ENCODE measurements at places on chromosomes 6 and 20. TPM values are rescaled to one million over a fixed set of nuclear protein-coding genes. Genes with fewer than 3 reads are reported as not detected.

Gene CPNE5
- total RNA-seq, result 1.3 TPM

Gene C4B
- total RNA-seq, result 155 TPM

Gene RAET1E
- 0.23 TPM for total RNA-seq

Gene FUT9
- 0.49 TPM for total RNA-seq

Gene SLA2
- 2.0 TPM for total RNA-seq

Gene WFDC8
- total RNA-seq, result not detected

Gene CENPB
- total RNA-seq, result 109 TPM

Gene IP6K3
- 0.26 TPM for total RNA-seq

- DNase-seq, result no peak
Observed at GRCh38 chr20:41905199-41905598, 287.0 kb upstream of the CHD6 start.

- DNase-seq, result no peak
Observed at GRCh38 chr20:881051-881782, 34.9 kb downstream of the ANGPT4 start.

- DNase-seq, result no peak
Observed at GRCh38 chr20:17895641-17896171, 72.9 kb downstream of the SNX5 start.

DNA sequence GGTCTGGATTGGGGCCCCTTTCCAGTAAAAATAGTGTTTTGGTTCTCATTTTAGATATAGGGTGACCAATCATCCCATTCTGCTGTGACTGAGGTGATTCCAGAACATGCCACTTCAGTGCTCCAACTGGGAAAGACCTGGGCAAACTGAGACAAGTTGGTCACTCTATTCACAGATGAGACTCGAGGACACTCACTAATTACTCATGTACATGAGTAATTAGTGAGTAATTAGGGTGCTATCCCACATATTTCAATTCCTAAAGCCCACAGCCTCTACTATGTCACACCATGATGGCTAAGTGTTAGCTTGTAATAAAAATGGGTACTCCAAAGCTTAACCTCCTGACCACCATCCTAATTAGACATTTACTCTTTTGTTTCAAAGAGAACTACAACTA, 86.0 kb downstream of the CBLN4 start:
- DNase-seq, result no peak

DNA sequence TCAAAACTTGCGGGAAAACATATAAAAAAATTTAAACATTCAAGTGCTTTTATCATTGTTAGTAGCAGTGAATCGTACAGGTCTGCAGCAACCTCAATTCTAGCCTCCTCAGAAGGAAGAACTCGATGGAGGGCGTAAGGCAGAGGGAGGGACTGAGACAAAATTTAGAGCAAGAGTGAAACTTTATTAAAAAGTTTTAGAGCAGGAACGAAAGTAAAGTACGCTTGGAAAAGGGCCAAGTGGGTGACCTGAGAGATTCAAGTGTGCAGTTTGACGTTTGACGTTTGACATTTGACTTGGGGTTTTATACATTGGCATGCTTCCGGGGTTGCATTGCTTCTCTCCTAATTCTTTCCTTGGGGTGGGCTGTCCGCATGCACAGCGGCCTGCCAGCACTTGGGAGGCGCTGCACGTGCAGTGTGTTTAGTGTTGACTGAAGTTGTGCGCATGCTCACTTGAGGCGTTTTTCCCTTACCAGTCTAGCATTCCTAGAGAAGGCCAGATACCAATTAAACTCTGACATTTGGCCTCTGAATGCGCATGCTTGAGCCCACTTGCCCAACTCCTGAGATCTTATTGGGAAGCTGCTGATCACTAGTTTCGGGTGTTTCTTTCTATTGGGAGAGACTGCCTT, 82.6 kb downstream of the TBX18 start:
- DNase-seq, result no peak

GRCh38 chr6:46368169-46368536, 123.1 kb downstream of the RCAN2 start:
- DNase-seq, result no peak

DNA sequence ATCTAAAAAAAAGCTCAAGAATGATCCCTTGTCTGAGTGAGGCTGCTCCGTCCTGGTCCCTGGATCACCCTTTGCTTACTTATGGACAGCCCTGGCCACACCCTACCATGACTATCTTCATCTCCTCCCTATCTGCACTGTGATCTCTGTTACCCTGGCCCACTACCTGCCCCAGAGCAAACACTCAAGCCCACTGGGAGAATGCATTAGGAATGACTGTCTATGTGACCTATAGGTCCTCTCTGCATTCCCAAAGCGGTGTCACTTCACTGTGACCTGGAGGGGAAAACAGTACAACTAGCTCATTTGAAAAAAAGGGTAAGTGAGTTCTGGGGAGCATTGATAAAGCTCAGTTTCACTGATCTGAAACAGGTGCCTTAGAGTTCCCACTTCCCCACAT, 86.4 kb upstream of the FOXP4 start:
- no peak for DNase-seq

DNA sequence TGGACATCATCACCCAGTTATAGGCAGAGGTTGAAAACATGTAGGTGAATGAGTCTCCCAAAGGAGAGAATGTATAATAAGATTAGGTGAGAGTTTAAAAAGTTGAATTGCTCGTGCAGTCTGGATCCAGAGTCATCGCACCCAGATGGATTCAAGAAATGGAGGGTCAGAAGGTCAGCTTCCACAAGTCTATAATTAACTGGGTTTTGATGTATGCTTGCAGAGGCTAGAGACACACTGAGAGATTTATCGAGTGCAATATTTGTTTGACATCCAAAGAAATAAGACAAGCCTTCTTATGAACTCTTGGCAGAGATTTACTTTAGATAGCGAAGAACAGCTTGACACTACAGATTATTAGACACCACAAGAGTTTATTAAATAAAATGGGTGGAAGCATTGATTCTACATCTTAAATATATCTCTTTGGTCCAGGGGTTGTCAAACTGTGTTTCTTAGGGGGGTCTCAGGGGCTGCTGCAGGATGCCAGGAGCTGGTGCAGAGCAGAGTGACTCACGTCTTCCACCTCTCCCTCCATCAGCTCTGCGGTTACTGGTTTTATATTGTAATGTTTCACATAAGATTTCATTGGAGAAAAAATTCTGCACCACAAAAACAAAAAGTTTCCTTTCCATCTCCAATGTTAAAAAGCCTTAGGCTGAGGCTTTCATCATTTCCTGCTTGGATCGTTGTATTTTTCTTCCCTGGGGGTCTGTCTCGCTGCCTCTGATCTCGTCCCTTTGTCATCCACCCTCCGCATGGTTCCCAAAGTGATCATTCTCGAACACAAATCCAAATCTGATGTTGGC, 176.2 kb upstream of the AHI1 start:
- no peak for DNase-seq

DNA sequence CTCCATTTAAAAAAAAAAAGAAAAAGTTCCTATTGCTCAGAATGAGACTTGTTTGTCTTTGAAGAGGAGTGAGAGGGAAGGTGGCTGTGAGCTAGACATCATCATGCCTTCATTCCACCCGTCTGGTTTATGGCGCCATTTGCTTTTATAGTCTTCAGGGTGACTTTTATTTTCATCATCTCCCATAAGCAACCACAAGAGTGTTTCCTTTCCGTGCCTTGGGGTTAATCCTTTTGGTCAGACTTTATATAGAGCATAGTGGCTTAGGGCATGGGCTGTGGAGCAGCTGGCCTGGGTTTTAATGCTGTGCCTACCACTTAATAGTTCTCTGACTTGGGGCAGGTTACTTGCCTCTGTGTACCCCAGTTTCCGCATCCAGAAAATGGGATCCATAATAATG, 77.8 kb downstream of the RREB1 start:
- DNase-seq, result no peak

DNA sequence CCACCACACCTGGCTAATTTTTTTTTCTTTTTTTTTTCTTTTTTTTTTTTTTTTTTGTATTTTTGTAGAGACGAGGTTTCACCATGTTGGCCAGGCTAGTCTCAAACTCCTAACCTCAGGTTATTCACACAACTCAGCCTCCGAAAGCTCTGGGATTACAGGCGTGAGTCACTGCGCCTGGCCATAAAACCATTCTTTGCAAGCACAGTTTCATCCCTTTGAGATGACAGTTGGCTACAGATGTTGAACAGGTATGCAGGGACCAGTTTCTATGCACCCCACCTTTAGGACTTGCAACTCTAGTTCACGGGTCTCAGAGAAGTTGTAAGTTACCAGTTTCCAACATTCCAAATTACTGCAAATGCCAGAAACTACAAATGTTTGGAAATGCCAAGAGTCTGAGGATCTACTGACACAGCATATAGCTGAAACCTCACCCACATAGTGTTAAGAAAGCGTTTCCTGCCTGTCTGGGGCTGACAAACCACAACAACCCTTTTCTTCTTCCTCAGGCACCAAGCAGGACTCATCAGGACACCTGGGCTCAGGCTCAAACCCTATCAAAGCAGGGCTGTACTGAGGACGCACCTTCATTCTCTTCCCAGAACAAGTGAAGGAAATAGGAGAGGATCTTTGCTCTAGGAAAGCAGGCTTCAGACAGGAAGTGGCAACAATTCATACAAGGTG, 22.9 kb downstream of the ARHGAP18 start:
- no peak for DNase-seq

GRCh38 chr6:99553888-99554287, 14.6 kb downstream of the CCNC start:
- DNase-seq, result no peak

- DNase-seq, result no peak
Observed at GRCh38 chr6:30880698-30881252, 3.5 kb upstream of the DDR1 start.

GRCh38 chr20:12372557-12372956, 454.9 kb downstream of the BTBD3 start:
- no peak for DNase-seq

- DNase-seq, result no peak
Observed at GRCh38 chr6:45681860-45682511, 304.3 kb upstream of the SUPT3H start.

GRCh38 chr20:32749914-32750637, 6.8 kb upstream of the COMMD7 start:
- no peak for DNase-seq

DNA sequence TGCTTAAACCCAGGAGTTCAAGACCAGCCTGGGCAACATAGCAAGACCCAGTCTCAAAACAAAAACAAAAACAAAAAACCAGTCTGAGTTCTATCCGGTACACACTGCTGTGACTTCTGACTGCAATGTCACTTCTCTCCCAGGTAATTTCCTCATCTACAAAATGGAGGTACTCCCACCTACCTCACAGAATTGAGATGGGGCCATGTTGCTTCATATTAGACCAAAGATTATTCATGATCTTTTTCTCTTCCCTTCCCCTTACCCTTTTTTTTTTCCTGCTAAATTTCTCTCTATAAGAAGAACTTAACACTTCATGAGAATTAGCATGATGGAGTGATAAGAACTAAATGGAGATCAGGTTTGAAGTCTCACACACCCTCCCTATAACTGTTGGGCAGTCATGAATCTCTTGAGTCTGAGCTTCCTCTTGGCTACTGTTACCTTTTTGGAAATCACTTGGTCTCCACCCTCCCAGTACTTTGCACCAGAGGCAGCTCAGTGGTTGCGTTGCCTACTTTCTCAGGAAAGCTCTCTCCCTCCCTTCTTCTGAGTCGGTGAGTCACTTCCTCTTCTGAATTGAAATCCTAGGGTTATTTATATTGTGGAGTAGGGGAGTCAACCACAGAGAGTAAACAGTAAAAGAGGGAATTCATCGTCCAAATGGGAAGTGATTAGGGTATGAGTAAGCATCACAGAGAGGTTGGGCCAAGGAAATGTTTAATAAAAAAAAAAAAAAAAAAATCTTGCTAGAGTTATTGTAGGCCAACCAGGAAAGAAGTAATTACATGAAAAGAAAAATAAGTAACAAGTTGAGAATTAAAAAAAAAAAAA, 59.9 kb upstream of the MAP7 start:
- peak; percentile 80 for DNase-seq

DNA sequence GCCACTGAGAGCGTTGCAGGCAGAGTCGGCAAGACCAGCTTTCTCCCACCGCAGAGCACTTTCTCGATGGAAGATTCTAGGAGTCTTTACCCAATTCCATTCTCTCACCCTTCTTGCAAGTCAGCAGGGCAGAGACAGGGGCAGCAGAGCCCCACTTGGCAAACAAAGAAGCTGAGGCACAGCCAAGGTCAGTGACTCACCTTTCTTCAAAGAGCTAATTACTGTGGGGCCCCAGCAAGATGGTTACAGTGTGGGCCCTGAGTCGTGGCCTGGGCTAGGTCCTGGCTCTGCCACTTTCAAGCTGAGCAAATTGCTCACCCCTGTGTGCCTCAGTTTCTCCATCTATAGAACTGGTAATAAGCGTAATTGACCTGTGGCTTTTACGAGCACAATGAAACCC, 277.0 kb downstream of the PREX1 start:
- DNase-seq, result no peak

GRCh38 chr20:17541996-17542395, 10.8 kb upstream of the BFSP1 start:
- DNase-seq, result no peak

DNA sequence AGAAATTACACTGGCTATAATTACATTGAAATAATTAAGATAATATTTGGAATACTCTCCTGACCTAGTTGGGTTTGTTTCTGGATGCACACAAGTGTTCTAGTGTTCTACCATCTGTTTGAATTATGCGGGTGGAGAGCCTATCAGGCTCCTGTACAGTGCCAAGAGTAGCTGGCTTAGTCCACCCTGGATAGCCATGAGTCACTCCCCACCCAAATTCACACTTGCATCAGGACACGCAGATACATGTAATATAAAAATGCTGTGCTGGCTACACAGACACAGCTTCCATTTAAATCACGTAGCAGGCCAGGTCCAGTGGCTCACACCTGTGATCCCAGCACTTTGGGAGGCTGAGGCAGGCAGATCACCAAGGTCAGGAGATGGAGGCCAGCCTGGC, 686.2 kb upstream of the SLC35B3 start:
- no peak for DNase-seq

GRCh38 chr6:17866876-17867444, 120.5 kb downstream of the KIF13A start:
- no peak for DNase-seq

DNA sequence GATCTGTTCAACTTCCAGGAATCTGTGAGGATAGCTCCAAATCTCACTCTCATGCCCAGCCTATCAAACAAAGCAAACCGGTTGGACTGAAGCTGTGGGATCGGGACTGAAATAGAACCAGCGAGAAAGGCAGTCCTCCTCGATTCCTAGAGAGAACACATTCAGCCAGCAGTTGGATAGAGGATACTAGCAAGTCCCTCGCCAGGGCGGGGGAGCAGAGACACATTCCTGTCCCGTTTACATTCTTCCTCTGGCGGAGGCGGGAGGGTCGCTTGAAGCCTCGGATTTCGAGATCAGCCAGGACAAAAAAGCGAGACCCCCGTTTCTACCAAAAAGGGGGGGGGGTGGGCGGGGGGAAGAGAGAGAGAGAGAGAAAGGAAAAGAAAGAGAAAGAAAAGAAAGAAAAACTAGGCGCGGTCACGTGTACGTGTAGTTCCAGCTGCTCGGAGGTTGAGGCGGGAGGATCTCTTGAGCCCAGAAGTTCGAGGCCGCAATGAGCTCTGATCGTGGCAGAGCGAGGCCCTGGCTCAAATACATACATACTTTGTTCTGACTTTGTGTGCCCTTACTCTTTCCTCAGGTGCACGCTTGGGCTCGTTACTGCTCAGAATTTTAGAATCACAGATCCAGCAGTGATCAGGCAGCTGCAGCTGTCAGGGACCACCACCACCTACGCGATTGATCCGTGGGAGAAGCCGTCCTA, 19.5 kb downstream of the ZNF311 start:
- DNase-seq, result peak; percentile 91
